ENCODE measurements at places on chromosomes 4 and X.

GRCh38 chrX:7083468-7084396 is 63.8 kb upstream of the STS start:
- DNase-seq = peak; percentile 35

- DNase-seq = no peak
Observed at GRCh38 chr4:188266386-188266785, 127.1 kb downstream of the TRIML1 start.

GRCh38 chrX:38382663-38383062 is 30.3 kb downstream of the OTC start:
- no peak for DNase-seq

DNA sequence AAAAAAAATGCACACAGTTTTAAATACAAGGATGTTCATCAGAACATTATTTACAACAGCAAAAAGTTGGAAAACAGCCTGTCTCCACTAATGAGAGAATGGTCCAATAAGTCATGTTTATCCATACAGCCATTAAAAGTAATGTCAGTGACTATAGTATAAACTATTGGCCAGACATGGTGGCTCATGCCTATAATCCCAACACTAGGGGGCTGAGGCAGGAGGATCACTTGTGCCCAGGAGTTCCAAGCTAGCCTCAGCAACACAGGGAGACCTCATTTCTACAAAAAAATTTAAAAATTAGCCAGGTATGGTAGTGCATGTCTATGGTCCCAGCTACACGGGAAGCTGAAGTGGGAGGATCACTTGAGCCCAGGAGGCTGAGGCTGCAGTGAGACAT is 48.1 kb upstream of the IL13RA1 start:
- DNase-seq = no peak

DNA sequence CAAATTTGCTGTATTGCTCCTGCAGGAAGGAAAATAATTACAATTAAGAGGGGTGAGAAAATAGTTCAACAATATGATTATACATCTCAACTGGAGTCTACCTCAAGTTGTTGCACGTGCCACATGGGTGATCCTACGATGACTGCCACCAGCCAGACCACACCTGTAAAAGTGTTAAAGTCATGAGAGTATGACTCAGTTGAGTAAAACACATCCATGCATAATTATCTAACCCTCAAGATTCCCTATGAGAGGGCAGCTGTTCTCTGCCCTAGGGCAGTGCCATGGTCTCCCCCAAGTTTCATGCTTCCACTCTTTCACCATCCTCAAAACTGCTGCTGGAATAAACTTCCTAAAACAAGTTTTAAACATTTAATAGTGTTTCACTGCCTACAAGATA is 44.1 kb downstream of the QRFPR start:
- DNase-seq = no peak

- no peak for DNase-seq
Observed at GRCh38 chr4:139247700-139248238, 32.3 kb downstream of the MGARP start.

- DNase-seq = no peak
Observed at GRCh38 chr4:187064033-187064432, 340.4 kb upstream of the FAT1 start.

DNA sequence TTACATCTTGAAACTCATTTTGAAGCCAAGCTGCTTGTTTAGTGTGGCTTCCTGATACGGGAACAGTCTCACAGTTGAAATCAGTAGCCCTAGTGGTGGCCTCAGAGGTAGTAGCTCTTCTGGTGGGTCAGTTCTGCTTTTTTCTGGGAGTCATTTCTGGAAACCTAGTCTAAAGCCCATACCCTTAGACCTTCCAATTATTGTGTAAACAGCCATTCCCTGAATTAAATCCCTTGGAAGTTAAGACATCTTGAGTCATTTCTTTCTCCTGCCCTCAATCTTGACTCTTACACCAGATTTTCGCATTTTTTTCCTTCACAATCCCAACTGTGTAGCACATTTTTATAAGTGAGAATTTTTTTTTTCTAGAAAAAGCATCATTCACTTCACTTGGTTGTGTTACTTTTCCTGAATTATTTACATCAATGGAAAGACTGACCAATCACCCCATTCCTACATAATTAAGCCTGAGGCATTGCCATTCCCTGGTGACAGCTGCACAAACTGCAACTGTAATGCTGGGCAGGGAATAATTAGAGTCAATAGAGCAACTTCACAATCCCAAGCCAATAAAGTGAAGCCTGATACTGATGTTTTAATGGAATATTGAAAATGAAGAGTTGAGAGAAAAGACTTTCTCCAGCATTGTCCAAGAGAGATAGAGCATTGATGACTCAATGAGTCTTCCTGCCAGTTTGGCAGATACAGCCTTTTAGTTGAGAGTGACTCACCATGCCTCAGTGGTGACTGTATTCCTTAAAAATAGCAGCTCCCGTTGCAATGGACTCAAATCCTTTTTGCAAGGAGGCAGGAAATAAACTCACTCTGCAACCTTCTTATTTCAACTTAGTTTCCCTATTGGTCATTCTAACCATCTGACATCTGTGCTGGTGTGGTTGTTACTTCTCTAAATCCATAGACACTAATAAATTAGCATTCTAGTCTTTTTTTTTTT is 13.0 kb upstream of the SEPSECS start:
- DNase-seq = no peak

DNA sequence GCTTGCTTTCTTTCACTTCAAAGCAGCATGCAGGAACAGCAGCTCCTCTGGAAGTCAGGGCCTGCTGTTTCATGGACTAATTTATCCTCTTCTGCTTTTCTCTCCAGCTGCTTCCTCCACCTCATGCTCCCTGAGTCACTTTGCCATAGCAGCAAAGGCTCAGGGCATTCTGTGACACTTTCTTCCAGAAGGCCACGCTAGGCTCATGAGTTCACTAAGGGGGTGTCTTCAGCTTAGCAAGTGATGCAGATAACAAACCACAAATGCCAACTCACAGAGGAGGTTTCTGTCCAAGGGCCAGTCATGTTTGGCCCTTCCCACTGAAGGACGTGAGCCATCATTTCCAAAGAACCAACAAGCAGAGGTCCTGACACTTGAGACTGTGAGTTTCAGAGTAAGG is 200.2 kb downstream of the ADGRA3 start:
- no peak for DNase-seq

GRCh38 chr4:53693408-53693807 is 102.1 kb upstream of the LNX1 start:
- DNase-seq = no peak

DNA sequence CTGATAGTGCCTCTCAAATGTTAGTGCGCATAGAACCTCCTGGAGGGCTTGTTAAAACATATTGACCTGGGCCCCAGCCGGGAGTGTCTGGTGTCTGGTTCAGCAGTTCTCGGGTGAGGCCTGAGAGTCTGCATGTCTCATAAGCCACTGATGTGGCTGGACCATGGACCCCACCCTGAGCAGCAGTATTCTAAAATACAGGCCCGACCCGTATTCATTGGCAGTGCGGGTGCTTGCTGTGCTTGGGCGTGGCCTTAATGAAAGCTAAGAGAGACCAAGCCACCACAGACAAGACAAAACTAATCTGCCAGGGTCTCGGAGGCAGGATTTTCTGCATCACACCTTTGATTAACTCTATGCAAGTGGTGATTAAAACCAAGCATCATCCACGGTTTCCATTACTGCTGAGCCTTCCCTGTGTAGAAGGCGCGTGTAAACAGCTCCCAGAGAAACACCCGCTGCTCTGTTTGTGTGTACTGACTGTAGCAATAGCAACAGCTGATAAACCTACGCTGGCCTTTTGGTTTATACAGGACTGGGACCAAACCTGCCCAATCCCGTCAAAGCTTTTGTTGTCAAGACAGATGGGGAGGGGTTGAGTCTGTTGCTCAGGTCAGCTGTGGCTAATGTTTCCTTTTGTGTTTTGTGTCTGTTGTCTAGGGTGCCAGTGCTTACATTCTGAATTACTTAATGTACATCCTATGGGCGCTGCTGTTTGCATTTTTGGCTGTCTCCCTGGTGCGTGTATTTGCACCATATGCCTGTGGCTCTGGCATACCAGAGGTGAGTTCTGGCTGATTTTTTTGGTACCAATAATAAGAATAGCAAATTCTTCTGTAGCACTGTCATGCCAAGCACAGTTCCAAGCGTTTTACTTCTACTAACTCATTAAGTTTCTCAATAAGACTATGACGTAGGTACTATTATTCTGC is 40.8 kb downstream of the CLCN4 start:
- DNase-seq = no peak

- DNase-seq = no peak
Observed at GRCh38 chrX:44904542-44905115, 31.6 kb downstream of the KDM6A start.

GRCh38 chr4:153209410-153209809 is 5.2 kb downstream of the TRIM2 start:
- DNase-seq = no peak

DNA sequence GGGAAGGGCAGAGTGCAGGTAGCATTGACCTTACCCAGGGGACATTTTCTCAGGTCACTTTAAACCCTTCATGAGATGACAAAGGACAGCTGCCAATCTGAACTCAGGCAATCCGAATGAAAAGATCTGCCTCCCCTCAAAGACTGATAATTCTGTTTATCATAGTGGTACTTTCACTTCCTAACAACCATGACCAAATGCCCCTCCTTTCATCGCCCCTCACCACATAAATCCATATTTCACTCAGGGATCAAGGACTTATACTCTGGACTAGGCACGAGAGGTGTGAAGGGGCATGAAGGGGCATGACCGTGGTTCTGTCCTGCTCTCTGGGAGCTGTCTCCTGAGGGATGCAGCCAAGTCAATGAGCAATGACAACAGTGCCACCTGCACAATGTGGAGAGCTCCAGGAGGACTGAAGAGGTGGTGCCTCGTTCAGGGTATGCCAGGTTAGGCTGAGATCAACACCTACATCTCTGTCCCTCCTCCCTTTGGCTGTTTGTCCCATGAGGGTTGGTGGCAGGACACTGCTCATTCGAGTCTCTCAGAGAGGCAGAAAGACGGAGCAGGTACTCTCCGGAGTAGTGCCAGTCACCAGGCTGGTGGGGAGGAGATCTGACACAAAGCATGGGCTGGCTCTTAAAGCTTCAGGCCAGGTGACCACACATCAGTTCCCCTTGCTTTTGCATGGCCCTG is 12.5 kb downstream of the HS3ST1 start:
- DNase-seq = no peak

All from activated CD4-positive, alpha-beta T cell treated with anti-CD3 and anti-CD28 coated beads, Interleukin-2, amount 50 U/mL, for 48 hours (primary cell).